ENCODE measurements at places on chromosomes 3 and 15.
A peak's percentile ranks its signal among the peaks of the same experiment; 100 is the strongest.

GRCh38 chr3:32109256-32109655 lies 2.8 kb downstream of the GPD1L start:
- no peak for DNase-seq

DNA sequence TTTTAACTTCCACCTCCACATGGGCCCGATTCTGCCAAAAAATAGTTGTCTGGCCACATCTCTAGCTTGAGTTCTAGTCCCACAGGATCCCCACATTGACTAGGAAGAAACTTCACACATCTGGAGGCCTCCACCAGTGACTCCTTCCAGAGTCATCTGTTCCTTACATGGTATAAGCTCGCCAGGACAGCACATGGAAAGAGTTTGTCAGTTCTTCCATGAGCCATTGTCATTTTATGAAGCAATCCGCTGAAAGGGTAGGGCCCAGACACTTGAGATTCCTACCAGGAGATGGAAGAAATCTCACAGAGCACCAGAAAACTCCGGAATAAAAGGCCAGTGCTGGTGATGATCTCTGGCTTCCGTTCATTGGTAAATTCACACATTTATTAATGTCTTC lies 350.5 kb upstream of the ICE2 start:
- no peak for DNase-seq

GRCh38 chr3:101676216-101676764 lies 642 bp downstream of the ZBTB11 start:
- peak; percentile 97 for DNase-seq

- DNase-seq = no peak
Observed at GRCh38 chr3:128274837-128275236, 121.6 kb downstream of the EEFSEC start.

DNA sequence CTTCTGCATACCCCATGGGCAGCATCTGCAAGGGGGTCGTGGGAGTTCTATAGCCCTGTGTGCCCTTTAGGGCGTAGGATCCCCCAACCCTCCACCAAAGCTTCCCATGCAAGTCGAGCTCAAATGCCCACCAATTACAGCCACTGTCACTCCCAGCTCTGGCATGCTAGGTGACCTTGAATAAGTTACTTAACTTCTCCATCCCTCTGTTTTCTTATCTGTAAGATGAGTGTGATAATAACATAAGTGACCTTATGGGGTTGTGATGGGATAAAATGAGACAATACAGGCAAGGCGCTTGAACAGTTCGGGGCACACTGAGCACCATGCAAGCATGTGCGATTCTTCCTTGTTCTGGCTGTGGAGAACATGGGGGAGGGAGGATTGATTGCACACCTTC lies 74.8 kb upstream of the POMGNT2 start:
- DNase-seq = no peak

DNA sequence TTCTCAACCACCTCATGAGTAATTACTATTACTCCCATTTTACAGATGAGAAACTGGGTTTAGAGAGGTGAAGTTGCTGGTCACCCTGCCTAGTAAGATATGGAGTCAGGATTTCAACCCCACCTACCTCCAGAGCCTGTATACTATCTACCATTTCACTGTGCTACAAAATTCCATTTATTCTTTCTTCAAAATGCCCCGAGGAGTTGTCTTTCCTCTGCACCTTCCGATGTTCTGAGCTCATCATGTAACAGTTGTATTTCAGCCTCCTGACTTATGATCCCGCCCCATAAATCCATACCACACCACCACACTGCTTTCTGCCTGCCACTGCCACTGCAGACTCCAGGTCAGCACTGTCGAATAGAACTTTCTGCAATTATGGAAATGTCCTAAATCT lies 71.3 kb upstream of the SLC25A36 start:
- no peak for DNase-seq

GRCh38 chr3:72973031-72973723 lies 23.4 kb upstream of the PPP4R2 start:
- DNase-seq = no peak

- DNase-seq = no peak
Observed at GRCh38 chr3:10628891-10629670, 123.7 kb upstream of the ATP2B2 start.

DNA sequence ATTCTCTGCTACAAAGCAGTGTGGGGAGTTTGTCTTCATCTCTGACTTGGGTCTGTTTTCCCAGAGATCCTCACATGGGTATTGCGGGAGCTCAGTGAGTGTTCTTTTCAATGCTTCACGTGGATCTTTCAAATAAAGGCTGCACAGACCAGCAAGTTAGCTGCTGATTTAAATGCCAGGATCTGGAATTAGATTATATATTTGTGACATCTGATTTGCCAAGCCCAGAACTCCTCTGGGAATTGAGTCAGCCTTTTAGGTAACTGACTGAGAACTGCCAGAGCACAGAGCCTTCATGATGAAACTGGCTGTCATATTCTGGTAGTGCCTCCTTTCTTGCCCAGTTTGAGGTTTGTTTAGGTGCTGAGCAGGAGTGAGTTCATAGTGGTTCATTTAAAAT lies 14.7 kb downstream of the EDEM1 start:
- DNase-seq = no peak

DNA sequence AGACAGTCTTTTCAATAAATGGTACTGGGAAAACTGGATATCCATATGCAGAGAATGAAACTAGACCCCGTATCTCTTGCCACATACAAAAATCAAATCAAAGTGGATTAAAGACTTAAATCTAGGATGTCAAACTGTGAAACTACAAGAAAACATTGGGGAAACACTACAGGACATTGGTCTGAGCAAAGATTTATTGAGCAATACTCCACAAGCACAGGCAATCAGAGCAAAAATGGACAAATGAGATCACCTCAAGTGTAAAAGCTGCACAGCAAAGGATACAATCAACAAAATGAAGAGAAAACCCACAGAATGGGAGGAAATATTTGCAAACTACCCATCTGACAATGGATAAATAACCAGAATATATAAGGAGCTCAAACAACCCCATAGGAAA lies 38.4 kb upstream of the MBNL1 start:
- DNase-seq = no peak

DNA sequence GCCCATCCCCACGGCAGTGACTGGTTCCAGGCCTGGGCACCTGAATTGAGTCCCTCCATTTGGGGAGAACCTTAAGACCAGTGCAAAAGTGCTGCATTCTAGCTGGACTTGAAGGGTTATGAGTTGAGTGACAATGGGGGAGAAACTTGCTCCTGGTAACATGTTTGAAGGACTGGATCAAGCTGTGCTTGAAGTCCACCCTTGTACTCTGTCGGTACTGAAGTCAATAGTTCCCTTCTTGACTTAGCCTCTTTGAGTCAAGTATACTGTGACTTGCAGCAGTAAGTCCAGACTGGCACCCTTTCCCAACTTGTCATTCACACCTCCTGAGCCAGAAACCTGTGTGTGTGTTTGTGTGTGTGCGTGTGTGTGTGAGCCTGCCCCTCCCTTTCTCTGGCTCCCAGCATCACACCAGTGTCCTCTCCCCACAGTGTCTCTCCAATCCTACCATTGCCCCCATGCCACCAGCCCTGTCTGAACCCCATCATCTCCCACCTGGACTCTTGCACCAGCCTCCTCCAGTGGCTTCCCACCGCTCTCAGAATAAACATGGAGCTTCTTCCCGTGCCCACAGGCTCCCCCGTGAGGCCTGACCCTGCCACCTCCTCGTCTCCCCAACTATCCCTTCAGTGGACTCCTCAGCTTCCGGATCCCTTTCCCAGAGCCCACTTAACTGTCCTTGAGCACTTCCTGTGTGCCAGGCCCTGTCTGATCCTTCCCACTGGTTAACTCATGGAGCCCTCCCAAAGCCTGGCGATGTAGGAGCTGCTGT lies 10.2 kb upstream of the FBLN2 start:
- no peak for DNase-seq

DNA sequence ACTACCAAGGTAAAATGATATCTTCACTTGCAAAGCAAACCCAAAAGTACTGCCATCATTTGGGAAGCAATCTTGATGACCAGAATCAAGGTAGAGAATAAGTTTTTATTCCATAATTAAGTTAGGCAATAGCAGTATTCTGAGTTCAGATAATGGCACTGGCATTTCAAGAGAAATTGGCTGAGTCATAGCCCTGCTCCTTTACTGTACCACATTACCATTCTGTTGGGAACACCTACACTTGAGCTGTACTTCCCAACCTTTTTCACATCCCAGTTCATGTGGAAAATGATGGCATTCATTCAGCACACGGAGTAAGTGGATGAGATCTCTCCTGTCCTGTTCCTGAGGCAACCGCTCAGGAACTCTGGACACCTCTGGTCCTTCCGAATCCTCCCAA lies 311.6 kb upstream of the TPRG1 start:
- DNase-seq = no peak

GRCh38 chr3:159236321-159236720 lies 434.5 kb downstream of the MFSD1 start:
- no peak for DNase-seq

DNA sequence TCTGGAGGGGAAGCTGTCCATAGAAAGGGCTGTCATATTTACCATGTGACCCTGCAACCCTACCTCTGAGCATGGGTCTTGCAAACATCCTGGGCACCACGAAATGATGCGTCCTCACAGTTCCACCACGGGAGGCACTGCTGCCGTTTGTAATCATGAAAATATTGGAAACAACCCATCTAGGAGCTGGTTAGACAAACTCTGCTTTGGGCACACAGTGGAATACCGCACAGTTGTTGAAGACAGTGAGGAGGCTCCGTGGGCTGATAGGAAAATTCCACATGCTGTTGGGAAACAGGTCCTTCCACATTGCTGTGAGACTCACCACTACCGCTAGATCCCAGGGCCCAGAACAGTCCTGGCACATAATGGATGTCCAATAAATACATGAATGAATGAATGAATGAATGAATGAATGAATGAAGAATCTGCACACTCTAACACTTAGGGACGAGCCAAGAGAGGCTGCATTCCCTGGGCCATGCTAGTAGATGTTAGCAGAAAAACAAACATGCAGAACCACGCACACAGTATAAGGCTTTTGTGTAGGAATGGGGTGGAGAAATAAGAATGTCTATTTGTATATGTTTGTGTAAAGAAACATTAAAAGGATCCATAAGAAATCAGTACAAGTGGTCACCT lies 40.6 kb downstream of the TPRA1 start:
- no peak for DNase-seq

- DNase-seq = no peak
Observed at GRCh38 chr3:64167351-64167750, 57.9 kb downstream of the PRICKLE2 start.

GRCh38 chr15:41999290-42000285 lies 21.3 kb downstream of the PLA2G4E start:
- no peak for DNase-seq

DNA sequence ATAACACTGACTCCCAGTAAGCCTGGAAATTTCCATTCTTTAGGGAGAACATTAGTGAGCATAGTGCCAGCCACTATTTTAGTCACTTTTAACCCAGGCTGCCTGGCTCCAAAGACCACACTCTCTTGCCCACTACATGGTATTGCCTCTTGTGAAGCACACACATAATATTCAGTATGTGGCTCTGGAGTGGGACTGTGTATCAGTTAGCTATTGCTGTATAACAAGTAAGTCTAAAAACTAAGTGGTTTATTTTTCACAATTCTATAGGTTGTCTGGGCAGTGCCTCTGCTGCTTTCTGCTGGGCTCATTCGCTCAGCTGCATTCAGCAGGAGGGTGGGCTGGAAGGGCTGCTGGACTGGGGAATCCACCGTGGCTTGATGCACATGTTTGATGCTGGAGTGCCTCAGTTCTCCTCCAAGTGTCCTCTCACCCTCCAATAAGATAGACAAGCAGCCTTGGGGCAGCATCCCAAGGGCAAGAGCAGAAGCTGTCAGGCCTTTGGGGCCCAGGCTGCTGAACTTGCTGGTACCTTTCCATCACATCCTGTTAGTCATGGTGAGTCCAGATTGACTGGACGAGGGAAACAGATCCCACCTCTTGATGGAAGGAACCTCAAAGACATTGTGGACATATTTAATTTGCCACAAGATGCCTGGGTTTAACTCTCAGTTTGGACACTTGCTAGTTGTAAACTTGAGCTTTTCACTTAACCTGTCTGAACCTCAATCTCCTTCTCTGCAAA lies 66.6 kb upstream of the TLE3 start:
- no peak for DNase-seq

GRCh38 chr3:127019449-127019848 lies 36.5 kb downstream of the PLXNA1 start:
- no peak for DNase-seq

- no peak for DNase-seq
Observed at GRCh38 chr15:28868744-28869345, 16.9 kb upstream of the APBA2 start.

- DNase-seq = no peak
Observed at GRCh38 chr15:26243382-26243781, 380.3 kb upstream of the ATP10A start.

GRCh38 chr15:42725331-42725903 lies 11.5 kb downstream of the CDAN1 start:
- DNase-seq = no peak

GRCh38 chr3:70180664-70181063 lies 131.8 kb downstream of the MDFIC2 start:
- no peak for DNase-seq

DNA sequence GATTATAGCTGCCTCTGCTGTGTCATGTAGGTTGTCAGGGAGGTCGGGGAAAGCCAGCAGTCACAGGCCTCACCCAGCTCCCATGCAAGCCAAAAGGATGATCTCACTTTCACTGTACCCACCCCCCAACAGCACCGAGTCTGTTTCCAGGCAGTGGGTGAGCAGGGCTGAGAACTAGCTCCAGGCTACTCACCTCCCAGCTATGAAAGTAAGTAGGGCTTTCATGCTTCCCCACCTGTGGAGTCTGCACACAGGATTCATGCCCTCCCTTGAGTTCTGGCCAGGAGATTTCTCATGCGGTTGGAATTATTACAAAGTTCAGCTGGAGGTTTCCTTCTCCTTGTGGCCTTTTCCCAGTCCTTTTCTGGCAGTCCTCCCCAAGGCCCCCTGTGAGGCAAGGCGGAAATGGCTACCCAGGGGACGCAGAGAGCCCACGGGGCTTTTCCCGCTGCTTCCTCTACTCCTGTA lies 356.2 kb downstream of the SV2B start:
- DNase-seq = no peak

- DNase-seq = no peak
Observed at GRCh38 chr3:111749171-111750170, 109.6 kb upstream of the PHLDB2 start.

- DNase-seq = no peak
Observed at GRCh38 chr3:22012471-22012870, 261.5 kb upstream of the ZNF385D start.

DNA sequence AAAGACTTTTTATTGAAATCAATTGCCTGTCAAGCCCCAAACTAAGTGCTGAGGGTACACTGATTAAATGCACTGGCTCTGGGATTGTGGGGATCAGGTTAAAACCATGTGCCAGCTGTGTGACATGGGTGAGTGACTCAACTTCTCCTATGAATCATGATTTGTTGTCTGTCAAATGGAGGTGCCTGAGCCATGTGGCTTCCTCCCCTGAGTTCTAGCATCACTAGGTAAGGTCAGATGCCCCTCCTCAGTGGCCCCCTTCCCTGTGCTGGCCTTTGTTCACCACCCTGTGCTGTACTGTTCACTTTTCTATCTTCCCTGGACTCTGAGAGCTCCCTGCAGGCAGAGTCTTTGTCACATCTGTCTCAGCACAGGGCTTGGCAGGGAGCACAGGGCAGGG lies 43.6 kb upstream of the ATP2B2 start:
- DNase-seq = peak; percentile 32

- peak; percentile 8 for DNase-seq
Observed at GRCh38 chr15:51227940-51228732, 110.3 kb downstream of the CYP19A1 start.

GRCh38 chr3:118988198-118989130 lies 46.2 kb downstream of the IGSF11 start:
- no peak for DNase-seq
